ENCODE measurements at places on chromosomes 4 and X.

DNA sequence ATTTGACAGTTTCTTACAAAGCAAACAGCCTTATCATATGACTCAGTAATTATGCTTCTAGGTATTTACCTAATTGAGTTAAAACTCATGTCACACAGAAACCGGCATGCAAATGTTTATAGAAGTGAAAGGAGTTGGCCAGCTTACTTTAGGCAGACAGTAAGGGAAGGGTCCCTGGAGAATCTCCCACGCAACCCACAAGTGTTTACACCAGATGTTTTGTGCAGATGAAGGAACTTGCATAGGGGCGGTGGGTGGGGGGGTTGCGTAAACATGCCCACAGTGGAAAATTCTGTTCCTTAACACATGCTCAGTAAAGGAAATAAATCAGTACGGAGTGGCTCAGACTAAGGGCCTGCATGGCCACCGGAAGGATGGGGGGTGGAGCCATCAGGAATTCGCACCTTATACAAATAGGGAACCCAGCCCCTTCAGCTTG lies 330.5 kb upstream of the AADAT start:
- DNase-seq: no peak

GRCh38 chrX:24229976-24230375 lies 80.4 kb downstream of the ZFX start:
- no peak for DNase-seq

- DNase-seq: no peak
Observed at GRCh38 chr4:154595807-154596206, 5.3 kb upstream of the FGA start.

- DNase-seq: no peak
Observed at GRCh38 chrX:140766024-140766611, 56.6 kb downstream of the LINC00632 start.

DNA sequence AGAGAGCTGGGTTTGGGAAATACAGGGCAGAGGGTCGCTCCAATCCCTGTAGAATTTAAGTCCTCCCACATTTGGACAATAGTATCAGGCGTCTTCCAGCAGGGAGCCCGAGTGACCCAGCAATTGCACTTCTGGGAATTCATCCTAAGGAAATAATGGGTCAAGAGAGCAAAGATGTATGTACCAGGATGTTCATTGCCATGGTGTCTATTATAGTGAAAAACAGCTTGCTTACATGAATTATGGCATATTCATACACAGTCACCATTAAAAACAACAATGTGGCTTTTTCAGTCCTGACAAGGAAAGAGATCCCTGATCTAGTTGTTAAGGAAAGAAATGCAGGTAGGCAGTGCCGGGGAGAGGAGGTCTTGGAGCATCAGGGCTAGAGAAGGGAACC lies 167.7 kb downstream of the PJA1 start:
- DNase-seq: no peak

GRCh38 chr4:54566608-54567007 lies 91.1 kb upstream of the KIT start:
- DNase-seq: no peak
